ENCODE measurements at places on chromosomes 13 and 19. TPM values are rescaled to one million over a fixed set of nuclear protein-coding genes. Genes with fewer than 3 reads are reported as not detected.

CRB3 gene
- total RNA-seq: 0.11 TPM

USHBP1 gene
- 5.7 TPM for total RNA-seq

CCDC70 gene
- total RNA-seq: not detected

ZNF878 gene
- 0.26 TPM for total RNA-seq

PLEKHF1 gene
- 11.3 TPM for total RNA-seq

ZNF101 gene
- total RNA-seq: 11.0 TPM

SERPINE3 gene
- not detected for total RNA-seq

TEKTIP1 gene
- total RNA-seq: not detected

TLE6 gene
- 1.9 TPM for total RNA-seq

TMIGD2 gene
- total RNA-seq: not detected

ZIM2 gene
- not detected for total RNA-seq

PALM gene
- total RNA-seq: 14.3 TPM

IQCN gene
- 0.07 TPM for total RNA-seq

CEACAM7 gene
- not detected for total RNA-seq

ZNF625 gene
- 12.9 TPM for total RNA-seq

GNA15 gene
- total RNA-seq: 0.07 TPM

KDM4B gene
- 13.7 TPM for total RNA-seq

RFPL4A gene
- total RNA-seq: 0.13 TPM

MEDAG gene
- total RNA-seq: 21.6 TPM

MCF2L gene
- under 0.01 TPM for total RNA-seq

IGFL2 gene
- not detected for total RNA-seq

TEX26 gene
- total RNA-seq: not detected

PABPC3 gene
- total RNA-seq: 0.11 TPM

ZNF90 gene
- total RNA-seq: 0.66 TPM

TEX29 gene
- not detected for total RNA-seq

NKG7 gene
- not detected for total RNA-seq

ZNF491 gene
- 0.86 TPM for total RNA-seq

B3GNT3 gene
- total RNA-seq: not detected

FBXO17 gene
- 24.2 TPM for total RNA-seq

EID2B gene
- total RNA-seq: 3.1 TPM

PRODH2 gene
- not detected for total RNA-seq

CEACAM19 gene
- 1.5 TPM for total RNA-seq

CYP4F3 gene
- total RNA-seq: 0.07 TPM

ZNF135 gene
- 0.46 TPM for total RNA-seq

PGLYRP1 gene
- total RNA-seq: not detected

RASAL3 gene
- 0.79 TPM for total RNA-seq

CD177 gene
- not detected for total RNA-seq

SIGLEC9 gene
- total RNA-seq: not detected

TYROBP gene
- not detected for total RNA-seq

LHB gene
- total RNA-seq: 0.26 TPM

Data from pulmonary artery endothelial cell (primary cell).